ENCODE measurements at places on chromosomes 1 and 21. TPM values are rescaled to one million over a fixed set of nuclear protein-coding genes. Genes with fewer than 3 reads are reported as not detected.

Gene BCAN
- total RNA-seq = 0.07 TPM

Gene DCDC2B
- total RNA-seq = not detected

Gene CKS1B
- 149 TPM for total RNA-seq

Gene IFI44L
- 443 TPM for total RNA-seq

DNA sequence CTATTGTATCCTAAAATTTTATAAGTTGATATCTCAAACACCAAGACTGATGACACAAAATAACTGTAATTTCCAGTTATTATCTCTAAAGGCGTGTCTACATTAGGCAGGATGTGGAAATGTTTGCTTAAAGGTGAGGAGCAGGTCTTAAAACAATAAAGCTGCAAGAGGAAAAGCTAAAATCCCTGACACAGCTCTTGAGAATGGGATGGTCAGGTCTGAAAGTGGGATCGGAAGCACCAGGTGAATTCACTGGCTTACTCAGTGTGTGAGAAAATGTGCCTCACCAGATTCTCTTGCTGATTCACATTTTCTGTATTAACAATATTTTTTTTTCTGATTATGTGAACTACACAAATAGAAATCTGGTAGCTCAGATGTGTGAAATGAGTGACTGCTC, 421.9 kb upstream of the ADAMTS5 start:
- no peaks in the 10 kb centered on the region for H3K27me3 ChIP-seq
- no peak overlapping the region for H3K4me3 ChIP-seq
- no peaks in the 10 kb centered on the region for H3K36me3 ChIP-seq
- H3K4me1 ChIP-seq = no peaks in the 10 kb centered on the region
- H3K27ac ChIP-seq = no peak overlapping the region
- no peak for DNase-seq

DNA sequence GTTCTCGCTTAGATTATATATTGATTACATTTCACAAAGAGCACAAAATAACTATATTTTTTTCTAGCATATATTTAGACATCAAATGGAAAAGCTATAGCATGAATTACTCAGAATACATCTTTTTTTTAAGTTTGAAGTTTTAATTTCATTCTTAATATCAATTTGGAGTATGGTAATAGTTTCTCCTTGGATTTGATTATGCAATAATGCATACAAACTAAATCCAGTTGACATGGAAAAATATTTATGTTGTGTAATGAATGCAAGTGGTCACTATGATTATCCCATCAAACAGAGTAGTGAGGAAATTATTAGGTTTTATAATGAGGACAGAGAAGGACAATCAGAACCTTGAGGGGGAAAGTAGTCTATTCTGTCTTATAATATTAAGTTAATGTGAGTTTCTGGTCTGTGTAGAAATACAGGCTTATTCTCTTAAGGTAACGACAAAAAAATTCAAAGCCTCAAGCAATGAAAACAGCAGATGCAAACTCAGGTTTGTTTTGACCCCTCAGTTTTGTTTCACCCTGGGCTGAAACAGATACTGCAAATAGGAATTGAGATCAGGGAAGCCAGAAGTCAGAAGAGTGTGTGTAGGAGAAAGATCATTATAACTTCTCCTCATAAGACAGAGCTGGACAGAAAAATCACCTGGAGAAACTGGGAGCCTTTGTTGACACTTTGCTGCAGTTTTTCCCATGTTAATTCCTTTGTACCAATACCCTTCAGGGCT, 23.7 kb downstream of the LRRC8B start:
- H3K27ac ChIP-seq = no peak overlapping the region
- peaks cover 29% of the 10 kb centered on the region for H3K36me3 ChIP-seq

GRCh38 chr1:202831906-202832305, 21.2 kb downstream of the PCAT6 start:
- H3K27ac ChIP-seq = no peak overlapping the region
- H3K36me3 ChIP-seq = no peaks in the 10 kb centered on the region
- H3K4me1 ChIP-seq = peaks cover 48% of the 10 kb centered on the region
- no peak overlapping the region for H3K4me3 ChIP-seq
- no peak for DNase-seq
- H3K27me3 ChIP-seq = peaks cover 2% of the 10 kb centered on the region

DNA sequence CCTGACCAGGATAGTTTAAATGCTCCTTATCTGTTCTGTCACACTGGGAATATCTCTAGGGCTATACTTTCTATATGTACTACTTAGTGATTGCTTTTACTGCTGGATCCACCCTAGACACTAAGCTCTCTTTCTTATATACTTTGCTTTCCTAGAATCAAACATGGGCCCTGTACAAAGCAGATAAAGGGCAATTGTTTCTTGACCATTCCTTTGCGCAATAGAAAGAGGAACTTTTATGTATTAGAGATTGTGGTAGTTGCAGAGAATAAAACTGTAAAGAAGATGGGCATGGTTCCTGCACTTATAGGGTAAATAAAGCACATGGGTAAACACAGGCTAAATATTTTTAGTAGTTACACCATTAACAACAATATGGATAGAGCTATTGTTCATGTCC, 58.8 kb downstream of the ATP6V1G3 start:
- DNase-seq = no peak
- H3K4me1 ChIP-seq = no peaks in the 10 kb centered on the region
- H3K36me3 ChIP-seq = no peaks in the 10 kb centered on the region
- H3K27me3 ChIP-seq = no peaks in the 10 kb centered on the region
- H3K4me3 ChIP-seq = no peak overlapping the region
- no peak overlapping the region for H3K27ac ChIP-seq

GRCh38 chr1:213564215-213564659, 423.5 kb upstream of the PROX1 start:
- H3K4me3 ChIP-seq = no peak overlapping the region
- no peak overlapping the region for H3K27ac ChIP-seq
- no peaks in the 10 kb centered on the region for H3K27me3 ChIP-seq
- no peaks in the 10 kb centered on the region for H3K4me1 ChIP-seq
- DNase-seq = no peak

- H3K27ac ChIP-seq = no peak overlapping the region
- no peaks in the 10 kb centered on the region for H3K36me3 ChIP-seq
- peaks cover 6% of the 10 kb centered on the region for H3K4me1 ChIP-seq
Measured at GRCh38 chr1:85585799-85586198, 5.2 kb downstream of the CCN1 start.

GRCh38 chr1:83761167-83762038, 237.5 kb downstream of the TTLL7 start:
- no peak for DNase-seq
- no peaks in the 10 kb centered on the region for H3K36me3 ChIP-seq
- no peaks in the 10 kb centered on the region for H3K4me1 ChIP-seq
- H3K4me3 ChIP-seq = no peak overlapping the region
- H3K27ac ChIP-seq = no peak overlapping the region

DNA sequence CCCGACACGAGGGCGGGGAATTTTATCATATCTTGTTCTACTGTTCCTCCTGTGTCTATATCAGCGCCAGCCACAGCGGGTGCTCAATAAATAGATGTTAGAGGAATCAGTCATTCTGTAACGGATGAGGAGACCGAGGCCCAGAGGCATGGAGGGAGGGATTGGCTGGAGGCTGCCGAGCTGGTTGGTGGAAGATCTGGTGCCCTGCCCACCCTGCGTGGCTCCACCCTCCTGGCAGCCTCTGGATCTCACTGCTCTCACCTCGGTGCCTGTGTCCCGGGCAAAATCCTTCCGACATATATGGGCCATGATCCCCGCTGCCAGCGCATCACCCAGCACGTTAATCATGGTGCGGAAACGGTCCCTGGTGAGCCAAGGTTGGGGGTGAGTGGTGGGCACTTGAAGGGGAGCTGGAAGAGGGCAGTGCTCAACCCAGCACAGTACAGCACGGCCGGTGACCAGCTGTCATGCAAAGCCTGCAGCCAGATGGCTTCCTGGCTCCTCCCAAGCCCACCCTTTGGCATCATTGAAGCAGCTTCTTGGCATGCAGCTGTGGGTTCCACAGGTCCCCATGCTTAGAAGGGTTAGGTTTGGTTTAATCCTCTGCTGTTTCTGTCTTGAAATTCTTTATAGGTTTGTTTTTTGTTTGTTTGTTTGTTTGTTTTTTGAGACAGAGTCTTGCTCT, 26.7 kb downstream of the PODN start:
- H3K4me1 ChIP-seq = no peaks in the 10 kb centered on the region
- H3K27ac ChIP-seq = no peak overlapping the region
- no peak for DNase-seq
- H3K27me3 ChIP-seq = no peaks in the 10 kb centered on the region
- no peaks in the 10 kb centered on the region for H3K36me3 ChIP-seq
- H3K4me3 ChIP-seq = no peak overlapping the region

- H3K4me3 ChIP-seq = no peak overlapping the region
- DNase-seq = no peak
- H3K36me3 ChIP-seq = no peaks in the 10 kb centered on the region
- H3K4me1 ChIP-seq = no peaks in the 10 kb centered on the region
- no peaks in the 10 kb centered on the region for H3K27me3 ChIP-seq
- H3K27ac ChIP-seq = no peak overlapping the region
Measured at GRCh38 chr1:119220991-119221390, 80.5 kb upstream of the WARS2 start.

DNA sequence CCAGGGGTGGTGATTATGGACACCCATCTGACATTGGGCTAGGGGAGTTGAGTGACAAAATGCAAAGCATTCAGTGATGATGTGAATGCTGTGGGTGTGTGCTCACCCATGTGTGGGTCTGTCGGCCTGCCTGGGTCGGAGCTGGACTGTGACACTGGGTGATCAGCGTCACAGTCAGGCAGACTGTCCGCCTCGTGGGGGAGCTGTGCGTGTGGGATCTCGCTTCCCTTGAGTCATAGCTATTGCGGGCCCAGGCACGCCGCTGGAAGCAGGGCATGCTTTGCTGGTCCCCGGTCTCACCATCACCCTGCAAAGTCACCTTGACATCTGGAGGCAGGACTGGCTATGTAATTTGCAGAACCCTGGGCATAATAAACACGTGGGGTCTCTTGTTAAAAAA, 156.9 kb upstream of the IGSF21 start:
- H3K4me1 ChIP-seq = no peaks in the 10 kb centered on the region
- no peak overlapping the region for H3K27ac ChIP-seq
- no peak for DNase-seq
- no peaks in the 10 kb centered on the region for H3K36me3 ChIP-seq
- no peak overlapping the region for H3K4me3 ChIP-seq
- H3K27me3 ChIP-seq = no peaks in the 10 kb centered on the region

DNA sequence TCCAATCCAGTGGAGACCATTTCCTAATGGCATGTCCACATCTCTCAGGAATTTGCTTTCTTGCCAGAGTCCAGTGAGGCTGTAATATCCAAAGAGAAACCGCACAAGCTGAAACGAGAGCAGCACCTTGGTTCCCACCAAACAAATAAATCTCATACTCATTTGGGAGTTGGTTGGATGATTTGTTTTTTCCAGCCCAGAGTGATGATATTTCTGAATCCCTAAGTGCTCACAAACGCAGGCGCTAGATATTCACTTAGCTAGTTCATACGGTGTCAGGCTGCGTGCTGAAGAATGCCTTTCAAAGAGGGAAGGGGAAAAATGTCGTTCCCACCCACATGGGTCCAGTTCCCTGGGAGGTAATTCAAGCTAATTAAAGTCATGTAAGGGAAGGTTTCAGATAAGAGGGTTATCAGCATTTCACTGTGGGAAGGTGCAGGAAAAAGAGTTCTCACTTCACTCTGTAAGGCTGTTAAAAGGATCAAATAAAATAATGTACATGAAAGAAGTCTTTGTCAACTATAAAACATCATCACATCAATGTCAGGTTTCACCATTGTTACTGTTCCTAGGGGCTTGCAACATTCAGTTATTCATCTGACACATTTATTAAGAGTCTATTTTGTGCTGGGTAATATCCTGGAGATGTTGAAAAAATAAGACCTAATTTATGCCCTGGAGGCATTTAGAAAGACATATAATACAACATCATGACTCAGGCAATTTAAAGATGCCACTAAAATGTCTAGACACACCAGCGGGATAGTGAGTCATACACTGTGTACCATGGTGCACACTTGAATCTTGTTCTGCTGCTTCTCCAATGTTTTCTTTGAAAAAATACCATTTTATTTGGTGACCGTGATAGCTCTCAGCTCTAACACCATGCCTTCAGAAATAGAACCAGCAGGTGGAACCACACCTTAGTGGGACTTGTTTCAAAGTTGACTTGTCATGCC, 19.3 kb downstream of the DPT start:
- H3K4me3 ChIP-seq = no peak overlapping the region
- no peaks in the 10 kb centered on the region for H3K4me1 ChIP-seq
- H3K36me3 ChIP-seq = no peaks in the 10 kb centered on the region
- no peak for DNase-seq
- H3K27ac ChIP-seq = no peak overlapping the region

DNA sequence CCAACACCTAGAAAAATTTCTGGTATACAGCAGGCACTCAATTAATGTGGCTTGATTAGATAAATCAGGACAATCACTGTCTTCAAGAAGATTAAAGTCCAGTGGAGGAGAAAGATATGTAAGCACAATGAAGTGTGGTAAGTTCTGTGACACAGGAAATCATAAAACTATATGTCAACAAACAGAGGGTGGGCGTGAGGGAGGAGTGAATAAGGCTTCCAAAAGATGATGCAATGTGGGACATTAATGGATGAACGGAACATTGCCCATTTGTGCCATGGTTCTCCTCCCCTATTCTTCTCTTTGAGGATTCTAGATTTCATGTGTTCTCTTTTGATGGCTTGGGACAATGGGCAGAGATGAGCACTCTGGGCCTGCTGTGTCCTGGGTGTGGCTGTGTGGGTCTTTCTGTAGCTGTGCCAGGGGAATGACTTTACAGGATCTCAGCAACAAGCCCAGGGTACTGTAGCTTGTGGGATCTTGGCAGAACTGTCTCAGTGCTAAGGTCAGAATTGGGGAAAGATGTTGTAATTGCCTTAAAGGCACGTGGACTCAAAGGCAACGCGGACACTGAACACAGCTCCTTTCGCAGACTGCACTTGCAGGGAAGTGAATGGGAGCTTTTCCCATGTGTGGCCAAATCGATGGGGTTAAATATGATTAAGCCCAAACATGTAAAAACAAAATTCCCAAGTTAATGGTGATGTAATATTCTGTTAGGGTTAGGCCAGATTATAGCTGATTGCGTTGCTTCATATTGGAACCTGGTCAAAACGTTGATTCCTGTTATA, 366.9 kb downstream of the TGFB2 start:
- no peak overlapping the region for H3K4me3 ChIP-seq
- no peaks in the 10 kb centered on the region for H3K27me3 ChIP-seq
- no peak overlapping the region for H3K27ac ChIP-seq
- DNase-seq = no peak
- H3K36me3 ChIP-seq = no peaks in the 10 kb centered on the region

Data from activated CD8-positive, alpha-beta memory T cell treated with anti-CD3 and anti-CD28 coated beads, Interleukin-2, amount 10 ng/mL, durations not matched to agents 7 days and 5 days (primary cell).